ENCODE measurements at places on chromosomes 11 and 22.

GRCh38 chr11:90803366-90803765 is 580.5 kb upstream of the CHORDC1 start:
- DNase-seq: peak; percentile 5

DNA sequence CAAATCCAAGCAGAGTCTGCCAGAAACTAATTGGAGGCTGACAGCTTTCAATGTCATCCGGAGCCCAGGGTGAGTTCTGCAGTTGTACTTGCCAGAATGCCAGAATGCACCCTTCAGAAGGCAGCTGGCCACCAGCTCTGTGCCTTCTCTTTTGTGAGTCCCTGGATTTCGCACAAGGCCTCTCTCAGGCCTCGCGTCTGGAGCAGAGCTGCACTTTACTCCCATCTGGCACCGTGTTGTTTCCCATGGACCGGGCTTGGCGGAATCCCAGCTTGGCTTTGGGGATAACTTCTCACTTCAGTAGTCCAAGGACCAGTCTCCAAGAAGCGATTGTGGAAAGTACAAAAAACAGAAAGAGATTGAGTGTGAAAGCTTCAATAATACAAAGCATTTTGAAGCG is 451.3 kb upstream of the KIRREL3 start:
- DNase-seq: no peak

DNA sequence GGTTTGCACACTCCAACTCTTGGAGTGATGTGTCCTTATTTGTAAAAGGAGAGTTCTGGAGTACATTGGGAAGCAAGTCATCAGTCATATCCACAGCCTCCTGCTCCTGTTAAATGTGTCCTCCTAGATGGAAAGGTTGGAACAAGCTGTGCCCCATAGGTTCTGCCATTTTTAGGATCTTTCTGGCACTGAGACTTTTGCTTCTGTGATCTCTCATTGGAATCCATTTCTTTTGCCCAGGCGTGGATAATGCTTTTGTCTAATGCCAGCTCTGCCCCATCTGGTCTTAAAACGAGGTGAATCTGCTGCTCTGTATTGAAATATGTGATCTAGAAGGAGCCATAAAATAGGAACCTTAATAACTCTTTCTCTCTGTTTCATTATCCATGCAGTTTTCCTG is 66.4 kb downstream of the ZBTB16 start:
- DNase-seq: no peak

DNA sequence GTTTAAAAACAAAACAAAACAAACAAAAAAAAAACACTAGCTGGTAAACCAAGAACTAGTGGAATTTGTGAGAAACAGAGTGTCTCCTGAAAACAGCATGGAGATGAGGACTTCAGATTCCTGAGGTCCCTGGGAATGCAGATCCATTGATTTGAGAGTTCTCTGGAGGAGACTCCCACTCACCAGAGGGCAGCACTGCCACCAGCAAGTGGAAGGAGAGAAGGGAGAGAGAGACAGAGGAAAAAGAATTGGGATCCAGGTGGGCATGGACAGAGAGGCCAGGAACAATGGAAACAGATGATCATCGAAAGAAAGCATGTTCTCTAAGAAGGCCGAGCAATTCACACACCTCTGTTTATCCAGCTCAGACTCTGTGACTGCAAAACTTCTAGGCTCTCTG is 31.8 kb downstream of the ETS1 start:
- DNase-seq: no peak

DNA sequence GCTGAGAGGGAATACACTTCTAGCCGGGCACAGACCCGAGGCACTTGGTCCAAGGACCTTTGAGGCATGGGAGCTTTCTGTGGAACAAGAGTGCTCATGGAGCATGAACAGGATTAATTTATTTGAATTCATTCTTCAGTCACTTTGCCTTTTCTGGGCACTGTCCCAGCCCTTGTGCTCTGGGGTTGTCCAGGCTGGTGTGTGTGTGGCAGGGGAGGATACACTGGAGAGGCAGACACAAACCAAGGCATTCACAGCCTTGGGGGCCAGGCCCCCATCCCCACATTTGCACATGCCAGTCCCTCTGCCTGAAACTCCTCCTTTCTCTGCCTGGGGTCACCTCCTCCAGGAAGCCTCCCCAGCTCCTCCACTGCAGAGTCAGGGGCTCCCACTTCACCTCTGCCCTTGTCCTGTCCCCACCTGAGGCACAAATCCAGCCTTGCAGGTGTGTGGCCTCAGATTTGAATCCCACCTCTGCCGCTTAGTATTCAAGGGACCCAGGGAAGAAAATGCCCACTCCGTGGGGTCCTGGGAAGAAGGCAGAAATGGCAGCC is 55.5 kb downstream of the MYO7A start:
- DNase-seq: no peak

DNA sequence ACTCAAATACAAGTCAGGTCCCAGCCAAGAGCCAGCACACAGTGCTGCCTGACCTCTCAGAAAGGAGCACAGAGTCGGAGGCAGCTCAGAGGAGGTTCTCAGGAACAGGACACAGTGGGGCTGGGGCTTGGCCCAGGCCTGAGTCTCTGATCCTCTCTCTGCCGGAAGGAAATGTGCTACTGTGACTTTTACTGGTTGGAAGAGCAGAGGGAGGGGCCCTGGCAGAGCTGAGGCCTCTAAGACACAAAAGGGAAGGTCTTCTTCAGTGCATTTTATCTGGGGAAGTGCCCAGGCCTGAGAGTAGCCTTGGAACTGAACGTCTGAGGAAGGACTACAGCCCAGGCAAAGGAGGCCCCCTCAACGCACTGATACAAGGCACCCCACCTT is 16.2 kb upstream of the CASTOR1 start:
- no peak for DNase-seq

- no peak for DNase-seq
Observed at GRCh38 chr11:35363854-35364780, 55.2 kb downstream of the SLC1A2 start.

DNA sequence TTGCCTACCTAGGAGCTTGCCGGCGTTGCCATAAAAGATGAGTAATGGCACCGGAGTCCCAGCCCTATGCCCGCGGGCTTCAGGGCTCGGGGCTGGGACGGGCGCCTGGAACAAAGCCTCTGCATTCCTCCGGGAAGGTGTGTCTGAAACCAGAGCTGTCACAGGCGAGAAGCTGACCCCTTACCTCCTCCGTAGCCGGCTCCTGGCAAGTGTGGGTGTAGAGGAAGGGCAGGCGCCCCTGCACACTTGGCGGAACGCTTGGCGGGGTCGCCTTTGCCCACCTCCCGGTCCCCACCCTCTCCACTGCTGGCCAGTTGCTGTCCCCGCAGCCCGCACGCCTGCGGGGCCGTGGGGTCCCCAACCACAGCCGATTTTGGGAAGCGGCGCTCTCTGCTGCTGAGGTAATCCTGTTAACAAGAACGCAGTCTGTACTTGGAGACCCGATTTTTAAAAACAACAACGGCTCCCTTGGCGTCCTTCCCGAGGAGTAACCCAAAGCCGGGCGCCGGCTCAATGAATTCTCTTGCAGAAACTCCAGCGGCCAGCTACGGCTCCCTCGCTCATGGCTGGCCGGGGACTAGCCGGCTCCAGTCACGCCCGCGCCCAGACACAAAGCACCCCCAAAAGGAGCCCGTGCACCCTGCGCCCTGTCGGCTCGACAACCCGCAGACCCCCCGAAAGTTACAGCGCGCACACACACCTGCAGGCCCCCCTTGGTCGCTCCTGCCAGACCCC is 89.2 kb downstream of the PLEKHA7 start:
- DNase-seq: no peak

GRCh38 chr11:92324890-92325289 is 100.3 kb downstream of the FAT3 start:
- no peak for DNase-seq

All from SHP77 (cell line).